ENCODE measurements at places on chromosomes 5 and 9.

- DNase-seq, result no peak
Observed at GRCh38 chr5:52814352-52815148, 26.8 kb downstream of the ITGA1 start.

DNA sequence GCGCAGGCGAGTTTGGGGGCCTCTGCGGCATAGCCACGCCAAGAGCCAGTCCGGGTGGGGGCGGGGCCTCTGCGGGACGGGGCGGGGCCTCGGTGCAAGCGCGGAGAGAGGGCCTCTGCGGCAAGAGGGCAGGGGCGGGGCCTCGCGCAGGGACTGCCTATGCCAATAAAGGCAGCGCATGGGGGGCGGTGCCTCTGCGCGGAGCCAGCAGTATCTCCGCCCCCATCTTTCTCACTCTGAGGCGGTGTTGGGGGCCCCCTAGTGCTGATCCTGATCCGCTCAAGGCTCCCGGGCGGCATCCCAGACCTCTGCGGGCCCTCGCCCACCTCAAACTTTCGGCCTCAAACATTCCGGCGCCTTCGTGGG is 9.2 kb upstream of the GPRIN1 start:
- DNase-seq, result peak; percentile 90

DNA sequence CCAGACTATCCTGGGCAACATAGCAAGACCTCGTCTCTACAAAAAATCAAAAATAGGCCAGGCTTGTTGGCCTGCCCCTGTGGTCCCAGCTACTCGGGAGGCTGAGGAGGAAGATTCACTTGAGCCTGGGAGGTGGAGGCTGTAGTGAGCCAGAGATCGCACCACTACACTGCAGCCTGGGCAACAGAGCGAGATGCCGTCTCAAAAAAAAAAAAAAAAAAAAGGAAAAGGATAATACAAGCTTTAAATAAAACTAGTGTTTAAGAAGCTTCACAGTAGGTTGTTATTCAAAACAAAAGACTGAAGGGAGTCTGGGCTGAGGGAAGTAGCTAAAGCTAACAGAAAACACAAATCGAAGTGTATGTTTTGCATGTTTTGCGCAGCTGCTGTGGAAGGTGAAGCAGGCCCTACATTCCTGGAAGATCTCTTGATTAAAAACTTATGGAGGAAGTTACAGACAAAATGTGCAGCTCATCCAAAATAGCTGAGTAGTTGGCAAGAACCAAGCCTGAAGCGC is 581 bp upstream of the C9orf40 start:
- peak; percentile 44 for DNase-seq

- no peak for DNase-seq
Observed at GRCh38 chr5:167576126-167576525, 715.3 kb upstream of the WWC1 start.

GRCh38 chr9:124813041-124813440 is 36.1 kb downstream of the OLFML2A start:
- DNase-seq, result no peak

- DNase-seq, result no peak
Observed at GRCh38 chr9:89036891-89037290, 45.6 kb downstream of the S1PR3 start.

- DNase-seq, result no peak
Observed at GRCh38 chr5:75847561-75848021, 130.4 kb upstream of the POC5 start.

DNA sequence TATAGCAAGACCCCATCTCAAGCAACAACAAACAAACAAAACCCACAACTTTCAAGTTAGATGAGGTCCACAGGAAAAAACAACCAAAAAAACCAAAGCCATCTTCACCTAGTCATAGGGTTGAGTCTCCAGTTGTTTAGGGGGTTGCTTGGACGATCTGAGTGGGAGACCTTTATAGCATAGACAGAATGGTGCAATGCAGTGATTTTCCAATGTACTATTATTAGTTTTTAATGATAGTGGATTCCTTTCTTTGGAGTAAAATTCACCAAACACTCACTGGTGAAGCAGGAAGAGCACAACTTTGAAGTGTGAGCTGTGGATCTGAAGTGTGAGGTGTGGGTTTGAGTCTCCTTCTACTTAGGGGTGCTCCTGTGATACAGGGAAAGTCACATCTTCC is 67.0 kb upstream of the KLF9 start:
- no peak for DNase-seq

- no peak for DNase-seq
Observed at GRCh38 chr5:127429928-127430327, 87.5 kb upstream of the PRRC1 start.

GRCh38 chr9:34987160-34987901 is 2.2 kb upstream of the DNAJB5 start:
- DNase-seq, result peak; percentile 24

- DNase-seq, result no peak
Observed at GRCh38 chr5:120779674-120780073, 315.6 kb downstream of the PRR16 start.

DNA sequence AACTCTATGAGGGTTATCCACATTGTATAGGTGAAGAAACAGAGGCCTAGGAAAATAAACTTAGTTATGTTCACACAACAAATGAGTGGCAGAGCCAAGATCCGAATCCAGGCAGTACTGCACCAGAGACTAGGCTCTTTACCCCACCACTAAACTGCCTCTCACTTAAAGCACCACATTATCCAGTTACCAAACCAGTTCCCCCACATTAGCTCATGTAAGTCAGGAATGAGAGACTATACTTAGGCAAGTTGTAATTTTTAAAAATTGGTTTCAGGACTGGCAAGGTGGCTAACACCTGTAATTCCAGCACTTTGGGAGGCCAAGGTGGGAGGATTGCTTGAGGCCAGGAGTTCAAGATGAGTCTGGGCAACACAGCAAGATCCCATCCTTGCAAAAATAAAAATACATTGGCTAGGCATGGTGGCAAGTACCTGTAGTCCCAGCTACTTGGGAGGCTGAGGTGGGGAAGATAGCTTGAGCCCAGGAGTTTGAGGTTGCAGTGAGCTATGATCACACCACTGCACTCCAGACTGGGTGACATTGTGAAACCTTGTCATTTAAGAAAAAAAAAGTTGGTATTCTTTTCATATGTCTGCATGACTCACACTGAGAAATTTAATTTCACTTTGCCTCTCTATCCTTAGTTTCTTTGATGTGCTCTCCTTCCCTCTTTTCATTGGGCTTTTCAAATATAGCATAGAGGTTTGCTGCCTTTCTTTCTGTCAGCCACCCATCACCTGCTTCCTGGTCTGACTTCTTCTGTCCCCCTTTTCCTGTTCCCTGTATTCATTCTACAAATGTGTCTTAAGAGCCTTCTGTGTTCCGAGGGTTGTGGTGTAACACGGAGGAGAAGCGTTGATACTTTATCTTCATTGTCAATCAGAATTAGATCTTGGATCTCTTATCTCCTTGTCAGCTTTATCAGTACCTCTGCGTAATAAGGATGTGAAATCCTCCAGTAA is 64.7 kb downstream of the ERMP1 start:
- no peak for DNase-seq

GRCh38 chr9:125995706-125996105 is 248.5 kb downstream of the PBX3 start:
- no peak for DNase-seq

DNA sequence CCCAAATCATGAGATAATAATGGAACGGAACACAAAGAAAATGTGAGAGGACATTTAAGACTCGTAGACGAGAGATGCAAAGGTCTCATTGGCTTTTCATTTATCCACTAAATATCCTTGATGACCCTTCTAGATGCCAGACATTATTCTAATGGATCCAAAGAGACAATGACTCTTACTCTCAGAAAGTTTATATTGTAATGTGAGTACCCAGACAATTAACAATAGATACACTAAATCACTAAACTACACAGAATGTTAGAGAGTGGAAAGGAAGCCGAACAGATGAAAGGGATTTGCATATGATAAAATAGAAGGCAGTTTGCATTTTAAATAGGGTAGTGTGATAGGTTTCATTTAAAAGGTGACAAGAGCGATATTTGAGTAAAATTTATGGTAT is 973.3 kb downstream of the TAF11L14 start:
- DNase-seq, result no peak

DNA sequence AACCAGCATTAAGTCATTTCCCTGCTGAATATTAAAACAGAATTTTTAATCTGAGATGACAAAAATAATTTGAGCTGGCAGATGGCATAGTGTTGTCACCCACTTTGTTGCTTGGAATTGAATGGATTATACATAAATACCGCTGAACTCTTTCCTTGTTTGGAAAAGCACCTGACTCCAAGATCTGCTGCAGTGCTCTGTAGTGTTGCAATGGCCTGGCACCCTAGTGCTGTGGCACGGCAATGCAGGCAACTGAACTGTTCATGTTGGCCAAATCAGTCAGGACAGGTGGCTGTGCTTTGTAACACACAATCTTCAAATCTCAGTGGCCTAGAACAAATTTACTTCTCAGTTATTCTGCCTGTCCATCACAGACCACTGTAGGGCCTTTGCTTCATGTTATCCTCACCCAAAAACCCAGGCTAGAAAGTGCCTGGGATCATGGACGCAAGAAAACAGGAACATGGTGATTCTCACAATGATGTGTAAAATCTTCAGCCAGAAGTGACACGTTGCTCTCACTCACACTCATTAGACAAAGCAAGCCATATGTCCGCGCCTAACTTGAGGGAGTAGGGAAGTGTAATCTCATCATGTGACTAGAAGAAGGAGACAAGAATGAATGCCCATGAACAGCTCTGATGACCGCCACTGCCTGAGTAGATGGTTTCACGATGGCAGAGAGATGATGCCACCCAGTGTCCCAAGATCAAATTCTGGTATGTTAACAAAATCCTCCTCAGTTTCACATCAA is 191.9 kb upstream of the PUM3 start:
- DNase-seq, result no peak

GRCh38 chr5:54491326-54491725 is 26.2 kb upstream of the SNX18 start:
- no peak for DNase-seq

GRCh38 chr5:80634193-80634592 is 20.3 kb upstream of the MSH3 start:
- no peak for DNase-seq

GRCh38 chr5:168123631-168124528 is 167.6 kb upstream of the WWC1 start:
- no peak for DNase-seq

GRCh38 chr5:113378514-113378913 is 56.3 kb downstream of the TSSK1B start:
- DNase-seq, result no peak

- DNase-seq, result no peak
Observed at GRCh38 chr5:108311682-108312081, 70.2 kb downstream of the FBXL17 start.

GRCh38 chr5:122749886-122750285 is 25.0 kb upstream of the SNX2 start:
- no peak for DNase-seq

GRCh38 chr9:84271531-84271900 is 69.0 kb downstream of the SLC28A3 start:
- peak; percentile 92 for DNase-seq

- no peak for DNase-seq
Observed at GRCh38 chr9:69546265-69546664, 125.9 kb downstream of the APBA1 start.

GRCh38 chr5:14439087-14439871 is 142.3 kb upstream of the OTULINL start:
- no peak for DNase-seq

- no peak for DNase-seq
Observed at GRCh38 chr9:38092200-38092524, 23.1 kb upstream of the SHB start.

GRCh38 chr5:177445917-177446199 is 756 bp upstream of the PRR7 start:
- no peak for DNase-seq

GRCh38 chr5:57094753-57095683 is 78.8 kb upstream of the GPBP1 start:
- peak; percentile 30 for DNase-seq

DNA sequence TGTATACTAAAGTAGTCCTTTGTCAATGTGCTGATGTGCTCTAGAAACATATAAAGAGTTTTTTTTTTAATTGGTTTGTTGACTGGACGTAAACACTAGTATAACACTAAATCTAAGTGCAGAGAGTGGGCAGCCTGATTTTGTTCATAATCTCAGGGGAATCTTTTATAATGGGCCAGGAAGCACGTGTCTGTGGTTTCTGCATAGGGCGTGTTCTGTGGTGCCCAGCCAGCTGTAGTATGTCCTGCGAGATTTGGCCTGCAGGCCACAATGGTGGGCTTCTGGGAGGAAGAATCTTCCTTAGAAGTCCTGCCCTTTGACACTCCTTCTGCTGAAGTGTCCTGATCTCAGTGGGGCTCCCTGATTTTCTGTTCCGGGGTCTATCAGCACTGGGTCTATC is 49.0 kb upstream of the DHFR start:
- no peak for DNase-seq

DNA sequence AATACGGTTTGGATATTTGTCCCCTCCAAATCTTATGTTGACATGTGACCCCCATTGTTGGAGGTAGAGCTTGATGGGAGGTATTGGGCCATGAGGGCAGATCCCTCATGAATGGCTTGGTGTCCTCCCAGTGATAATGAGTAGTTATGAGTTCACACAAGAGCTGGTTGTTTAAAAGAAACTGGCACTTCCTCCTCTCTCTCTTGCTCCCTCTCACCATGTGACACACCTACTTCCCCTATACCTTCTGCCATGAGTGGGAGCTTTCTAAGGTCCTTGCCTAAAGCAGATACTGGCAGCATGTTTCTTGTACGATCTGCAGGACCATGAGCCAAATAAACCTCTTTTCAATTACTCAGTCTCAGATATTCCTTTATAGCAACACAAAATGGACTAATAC is 132.0 kb downstream of the PIK3R1 start:
- no peak for DNase-seq

DNA sequence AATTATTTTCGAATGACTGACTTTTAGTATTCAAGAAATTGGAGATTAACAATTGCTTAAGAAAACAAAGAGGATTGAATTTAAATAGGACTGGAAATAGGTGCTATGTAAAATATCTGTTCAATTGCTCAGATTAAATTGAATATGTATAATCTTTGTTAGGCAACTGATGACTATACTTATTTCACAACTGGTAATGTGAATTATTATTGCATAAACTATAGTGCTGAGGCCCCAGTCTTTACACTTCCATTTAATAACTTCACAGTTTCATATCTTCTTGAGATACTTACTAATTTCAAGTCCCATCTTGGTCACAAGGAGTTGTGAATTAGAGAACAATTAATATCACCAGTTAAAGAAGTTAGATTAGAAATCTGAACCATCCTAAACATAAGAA is 16.7 kb downstream of the CEP78 start:
- no peak for DNase-seq

DNA sequence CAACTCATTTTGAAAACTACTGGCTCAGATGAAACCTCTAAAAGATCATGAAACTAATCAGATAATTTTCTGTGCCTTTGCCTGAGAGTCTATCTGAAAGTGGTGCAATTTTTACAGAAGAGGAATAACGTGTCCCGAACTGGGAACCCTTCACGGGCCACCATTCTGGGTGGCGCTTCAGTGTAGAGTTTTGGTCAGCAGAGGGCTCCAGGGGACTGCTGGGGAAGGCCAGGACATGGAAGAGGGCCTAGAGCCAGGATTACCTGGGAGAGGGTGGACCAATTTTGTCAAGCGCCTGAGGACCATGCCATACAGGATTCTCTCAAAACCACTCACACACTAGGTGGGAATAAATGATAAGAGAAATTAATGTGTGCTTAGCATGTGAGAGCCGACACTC is 49.7 kb upstream of the PLEKHG4B start:
- peak; percentile 23 for DNase-seq
